ENCODE measurements at places on chromosomes 12 and 14.

DNA sequence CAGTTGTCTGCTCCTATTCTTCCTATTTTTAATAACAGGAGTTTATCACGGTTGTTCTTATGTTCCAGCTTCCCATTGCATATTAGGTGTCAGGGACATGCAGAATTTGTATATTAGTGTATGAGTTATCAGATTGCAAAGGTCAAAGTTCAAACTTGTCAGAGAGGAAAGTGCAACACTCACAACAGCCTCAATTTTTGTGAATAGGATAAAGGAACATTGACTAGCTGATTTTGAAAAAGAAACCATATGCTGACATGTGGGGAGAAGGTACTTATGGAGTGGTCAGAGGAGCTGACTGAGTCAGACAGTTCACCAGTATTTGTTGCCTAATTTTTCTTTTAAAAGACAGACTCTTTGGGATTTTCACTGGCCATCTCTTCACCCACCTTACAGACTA lies 222.1 kb downstream of the C12orf50 start:
- DNase-seq: no peak

DNA sequence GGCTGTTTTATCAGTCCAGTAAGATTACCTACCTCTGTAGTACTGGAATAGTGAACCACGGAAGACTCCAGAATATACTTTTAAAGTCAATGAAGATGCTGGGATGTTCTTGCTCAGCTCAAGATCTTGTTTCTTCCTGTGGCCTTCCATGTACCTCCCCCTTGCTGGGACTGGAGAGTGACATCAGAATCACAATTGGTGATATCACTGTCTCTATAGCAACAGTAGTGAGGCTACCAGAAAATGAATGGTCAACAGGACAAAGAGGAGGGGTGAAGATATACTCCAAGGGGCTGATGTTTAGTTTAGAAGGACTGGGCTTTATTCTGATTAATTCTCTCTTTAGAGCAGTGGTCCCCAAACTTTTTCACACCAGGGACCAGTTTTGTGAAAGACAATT lies 3.8 kb downstream of the AKAP3 start:
- no peak for DNase-seq

GRCh38 chr12:9273276-9273675 lies 65.1 kb upstream of the PZP start:
- no peak for DNase-seq

DNA sequence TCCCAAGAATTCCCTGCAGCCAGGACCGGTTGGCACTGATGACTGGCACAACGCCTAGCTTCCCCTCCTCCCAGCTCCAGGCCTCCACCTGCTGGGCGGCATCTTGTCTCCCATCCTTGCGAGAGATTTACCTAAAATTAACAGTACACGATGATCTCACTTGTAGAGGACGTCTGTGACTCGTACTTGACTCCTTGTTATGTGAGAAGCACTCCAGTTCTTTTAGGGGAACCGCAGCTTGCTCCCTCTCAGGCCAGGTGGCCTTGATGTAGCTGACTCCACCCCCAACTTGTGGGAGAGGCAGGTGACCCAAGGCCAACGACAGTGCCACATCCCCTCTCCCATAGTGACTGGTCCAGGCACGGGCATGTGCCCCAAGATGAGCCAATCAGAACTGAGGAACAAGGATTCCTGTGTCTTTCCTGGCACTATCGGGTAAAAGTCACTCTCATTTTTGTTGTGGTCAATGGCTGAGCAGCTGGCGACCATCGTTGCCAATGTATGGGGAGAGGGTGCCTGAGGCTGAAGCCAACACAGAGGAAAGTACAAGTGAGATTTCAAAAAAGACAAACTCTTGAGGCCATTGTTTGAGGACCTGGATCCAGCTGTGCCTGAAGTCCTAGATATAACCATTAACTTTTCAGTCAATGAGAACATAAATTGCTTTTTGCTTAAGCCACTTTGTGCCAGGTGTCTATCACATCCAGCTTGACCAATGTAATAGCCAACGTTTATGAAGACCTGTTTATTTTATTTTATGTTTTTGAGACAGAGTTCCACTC lies 208.7 kb downstream of the RBM19 start:
- no peak for DNase-seq

GRCh38 chr14:74240794-74241651 lies 1.8 kb downstream of the VSX2 start:
- DNase-seq: no peak

GRCh38 chr12:93025145-93026103 lies 96.3 kb upstream of the EEA1 start:
- DNase-seq: peak; percentile 62

GRCh38 chr12:121241156-121241970 lies 31.4 kb downstream of the P2RX4 start:
- no peak for DNase-seq

DNA sequence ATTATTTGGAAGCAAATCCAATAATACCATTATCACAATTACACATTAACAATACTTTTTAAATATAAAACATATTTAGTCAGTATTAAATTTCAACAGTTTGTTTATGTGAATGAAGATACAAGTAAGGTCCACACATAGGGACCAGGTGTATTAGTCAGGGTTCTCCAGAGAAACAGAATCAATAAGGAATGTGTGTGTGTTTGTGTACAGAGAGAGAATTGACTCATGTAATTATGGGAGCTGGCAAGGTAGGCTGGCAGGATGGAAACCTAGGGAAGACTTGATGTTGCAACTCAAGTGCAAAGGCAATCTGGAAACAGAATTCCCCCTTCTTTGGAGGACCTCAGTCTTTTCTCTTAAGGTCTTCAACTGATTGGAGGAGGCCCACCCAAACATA lies 123.2 kb upstream of the OTX2 start:
- DNase-seq: no peak

DNA sequence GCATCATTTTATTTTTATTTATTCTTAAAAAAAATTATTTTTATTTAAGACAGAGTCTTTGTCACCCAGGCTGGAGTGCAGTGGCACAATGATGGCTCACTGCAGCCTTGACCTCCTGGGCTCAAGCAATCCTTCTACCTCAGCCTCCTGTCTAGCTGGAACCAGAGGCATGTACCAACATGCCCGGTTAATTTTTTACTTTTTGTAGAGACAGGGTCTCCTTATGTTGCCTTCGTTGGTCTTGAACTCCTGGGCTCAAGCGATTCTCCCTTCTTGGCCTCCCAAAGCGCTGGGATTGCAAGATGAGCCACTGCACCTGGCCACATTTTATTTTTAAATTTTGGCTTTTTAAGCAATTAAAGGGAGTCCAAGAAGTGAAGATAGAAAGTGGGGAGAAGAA lies 21.4 kb downstream of the TTC6 start:
- no peak for DNase-seq

DNA sequence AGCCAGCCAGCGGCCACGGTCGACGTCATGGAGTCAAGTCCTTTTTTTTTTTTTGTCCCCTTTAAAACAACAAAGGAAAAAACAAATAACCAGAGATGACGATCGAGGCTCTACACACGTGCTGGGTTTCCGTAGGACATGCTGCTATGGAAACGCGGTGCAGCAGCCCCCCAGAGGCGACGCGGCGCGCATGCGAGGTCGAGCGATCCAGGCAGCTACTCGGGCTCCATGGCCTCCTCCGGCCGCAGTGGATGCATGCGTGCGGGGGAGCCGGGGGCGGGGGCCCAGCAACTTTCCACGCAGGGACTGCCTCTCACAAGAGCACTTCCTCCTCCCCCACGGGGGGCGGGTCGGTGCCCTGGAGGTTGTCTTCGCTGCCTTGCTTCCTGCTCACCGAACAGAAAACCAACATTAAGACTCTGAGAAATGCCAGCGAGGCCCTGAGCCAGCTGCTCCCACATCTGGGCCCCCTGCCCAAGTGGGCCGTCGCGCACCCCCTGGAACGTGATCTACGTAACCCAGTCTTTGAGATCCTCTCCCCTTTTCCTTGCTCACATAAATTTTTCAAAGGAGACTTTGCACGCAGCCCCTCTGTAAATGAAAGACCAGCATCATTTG lies 30.7 kb downstream of the P2RX4 start:
- DNase-seq: no peak

GRCh38 chr12:123232472-123232806 lies 502 bp downstream of the MPHOSPH9 start:
- no peak for DNase-seq

DNA sequence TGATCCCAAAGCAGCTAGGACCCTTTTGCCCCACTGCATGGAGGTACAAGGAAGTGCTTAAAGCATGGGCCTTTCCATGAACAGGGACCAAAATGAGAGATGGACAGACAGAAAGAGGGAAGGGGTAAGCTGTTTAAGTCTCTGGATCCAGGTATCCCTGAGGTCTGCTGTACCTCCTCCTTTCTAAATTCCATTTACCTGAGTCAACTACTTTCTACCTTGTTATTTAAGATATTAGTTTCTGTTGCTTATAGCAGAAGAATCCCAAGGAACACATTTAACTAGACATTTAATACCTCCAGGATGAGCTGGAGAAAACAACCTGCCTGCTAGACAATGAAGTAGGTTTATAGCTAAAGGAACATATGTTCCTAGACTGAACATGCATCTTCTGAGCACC lies 157.6 kb upstream of the TMCC3 start:
- no peak for DNase-seq

- DNase-seq: no peak
These were observed 288.6 kb downstream of the PDZRN4 start for GRCh38 chr12:41476499-41477439.

DNA sequence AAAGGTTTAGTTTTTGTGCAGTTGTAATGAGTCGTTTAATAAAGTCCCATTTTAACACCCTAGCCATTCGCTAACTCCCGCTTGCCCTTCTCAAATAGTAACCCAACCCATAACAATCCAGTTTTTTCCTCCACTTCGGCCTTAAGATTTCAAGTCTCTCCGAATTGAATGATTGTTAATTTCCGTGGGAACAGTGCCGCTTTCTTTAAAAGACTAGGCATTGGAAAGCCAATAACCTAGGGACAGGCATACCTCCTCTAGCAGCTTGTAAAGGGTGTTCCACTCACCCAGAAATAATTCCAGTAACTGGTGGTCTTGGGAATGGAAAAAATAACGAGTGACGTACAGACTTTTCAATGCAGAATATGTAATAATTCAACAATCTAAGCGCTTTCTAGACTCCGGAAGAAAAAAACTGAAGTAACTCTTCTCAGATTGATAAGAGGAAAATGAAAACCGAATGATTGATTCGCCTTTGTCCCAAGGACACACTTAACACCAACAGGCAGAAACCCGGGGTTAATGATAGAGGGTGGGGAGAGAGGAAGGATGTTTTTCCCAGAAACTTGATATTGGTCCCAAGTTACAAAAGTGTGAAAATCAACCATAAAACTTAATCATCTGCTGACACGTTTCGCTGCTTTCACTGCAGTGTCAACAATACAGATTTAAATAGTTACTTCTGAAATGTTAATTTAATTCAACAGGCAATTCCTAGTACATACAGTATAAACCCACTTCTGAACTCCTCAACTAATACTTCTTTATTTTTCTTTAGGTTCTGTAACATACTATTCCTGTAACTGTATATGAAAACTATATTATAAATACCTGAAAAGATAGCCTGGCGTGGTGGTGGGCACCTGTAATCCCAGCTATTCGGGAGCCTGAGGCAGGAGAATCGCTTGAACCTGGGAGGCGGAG lies 1.0 kb upstream of the SINHCAF start:
- no peak for DNase-seq

- no peak for DNase-seq
These were observed 6.6 kb upstream of the WNT5B start for GRCh38 chr12:1622406-1622805.

- DNase-seq: no peak
These were observed 3.5 kb downstream of the CLEC9A start for GRCh38 chr12:10033783-10034545.

DNA sequence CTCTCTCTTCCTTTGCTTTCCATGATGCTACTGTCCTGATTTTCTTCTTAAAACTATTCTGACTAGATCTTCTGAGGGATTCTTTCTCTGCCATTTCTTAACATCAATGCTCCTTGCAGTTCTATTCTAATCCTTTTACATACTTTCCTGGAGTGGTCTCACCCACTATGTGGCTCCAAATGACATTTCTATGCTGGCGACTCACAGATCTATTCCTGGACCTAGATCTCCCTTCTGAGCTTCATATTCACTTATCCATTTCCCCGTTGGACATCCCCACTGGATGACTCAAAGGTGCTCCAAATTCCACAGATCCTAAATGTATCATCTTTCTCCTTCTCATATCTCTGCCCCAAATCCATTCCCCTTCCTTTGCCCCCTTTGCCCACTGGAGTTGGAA lies 4.1 kb downstream of the TEP1 start:
- no peak for DNase-seq

GRCh38 chr12:109926016-109926415 lies 25.9 kb downstream of the TCHP start:
- no peak for DNase-seq

DNA sequence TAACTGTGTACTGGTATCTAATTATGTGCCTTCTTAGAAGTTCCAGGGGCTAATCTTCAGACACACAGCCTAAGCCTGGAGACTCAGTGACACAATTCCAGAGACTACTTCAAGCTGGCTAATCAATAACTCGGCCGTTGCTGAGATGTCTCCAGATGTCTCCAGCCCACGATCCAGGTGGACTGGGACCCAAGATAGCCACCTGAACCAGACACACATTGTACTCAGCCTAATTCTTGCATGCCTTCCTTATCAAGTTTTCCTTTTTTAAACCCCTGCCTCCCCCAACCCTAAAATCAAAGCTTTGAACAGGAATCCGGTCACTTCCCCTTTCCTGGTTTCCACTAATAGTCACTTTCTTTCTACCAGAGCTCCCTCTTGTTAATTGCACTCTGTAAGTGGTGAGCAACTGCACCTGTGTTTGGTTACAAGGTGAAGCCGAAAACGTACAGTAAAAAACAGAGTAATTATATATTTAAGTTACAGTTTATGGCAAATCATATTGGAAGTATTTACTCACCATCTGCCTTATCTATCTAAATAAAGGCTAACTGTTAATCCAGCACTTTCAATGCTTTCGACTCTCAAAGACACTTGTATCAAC lies 39.8 kb upstream of the PTGDR start:
- peak; percentile 77 for DNase-seq

GRCh38 chr12:51669996-51670395 lies 79.0 kb downstream of the SCN8A start:
- DNase-seq: no peak

GRCh38 chr14:63517354-63517753 lies 25.8 kb downstream of the PPP2R5E start:
- DNase-seq: no peak

DNA sequence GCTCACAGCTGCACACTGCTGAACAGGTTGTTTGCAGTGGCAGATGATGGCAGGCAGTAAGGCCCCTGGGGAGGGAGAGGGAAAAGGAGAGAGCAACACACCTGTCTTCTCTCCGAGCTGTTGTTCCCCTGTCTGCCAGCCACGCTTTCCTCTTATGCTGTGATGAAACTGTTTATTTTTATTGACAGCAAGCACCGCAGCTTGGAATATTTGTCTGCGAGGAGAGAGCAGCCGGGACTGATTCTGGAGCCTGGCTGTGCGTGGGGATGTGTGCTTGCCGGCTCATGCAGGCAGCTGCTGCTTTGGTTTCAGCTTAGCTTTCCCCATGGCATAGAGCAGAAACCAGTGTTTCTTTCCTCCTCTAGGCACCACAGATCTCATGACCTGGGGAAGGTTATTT lies 58.7 kb upstream of the KCNA5 start:
- DNase-seq: no peak

- no peak for DNase-seq
These were observed 100.6 kb downstream of the NINJ2 start for GRCh38 chr12:562634-563033.

GRCh38 chr12:57435293-57435692 lies 709 bp downstream of the INHBC start:
- peak; percentile 9 for DNase-seq

- DNase-seq: no peak
These were observed 6.9 kb upstream of the PDE3A start for GRCh38 chr12:20361416-20361815.

GRCh38 chr12:99498756-99499155 lies 148.8 kb upstream of the GARIN6 start:
- DNase-seq: no peak

All from Caco-2 (cell line).